ENCODE measurements at places on chromosomes 2 and 18.
A peak's percentile ranks its signal among the peaks of the same experiment; 100 is the strongest.

- H3K27me3 ChIP-seq: no peaks in the 10 kb centered on the region
- no peak overlapping the region for H3K4me3 ChIP-seq
- H3K27ac ChIP-seq: no peak overlapping the region
- no peak for DNase-seq
- no peaks in the 10 kb centered on the region for H3K36me3 ChIP-seq
- no peaks in the 10 kb centered on the region for H3K4me1 ChIP-seq
These were observed 7.5 kb upstream of the RND3 start for GRCh38 chr2:150495001-150495400.

DNA sequence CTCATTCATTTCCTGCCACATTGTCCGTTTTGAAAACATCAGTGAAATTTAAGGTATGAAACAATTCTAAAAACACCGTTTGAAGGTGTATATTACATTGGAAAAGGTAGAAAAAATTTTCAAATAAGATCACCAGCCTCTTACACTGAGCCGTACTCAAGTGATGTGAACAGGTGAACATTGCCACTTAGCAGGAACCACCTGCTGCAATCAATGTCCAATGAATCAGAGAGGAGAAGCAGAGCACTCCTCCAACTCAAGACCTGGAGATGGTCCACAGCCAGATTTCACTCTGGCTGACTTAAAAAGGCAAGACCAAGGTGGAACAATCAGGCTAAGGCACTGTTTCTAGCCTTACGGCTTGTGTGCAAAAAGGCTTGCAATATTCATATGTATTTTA lies 110.3 kb upstream of the TTN start:
- peaks cover 4% of the 10 kb centered on the region for H3K4me1 ChIP-seq
- no peak overlapping the region for H3K4me3 ChIP-seq
- no peak overlapping the region for H3K27ac ChIP-seq
- no peaks in the 10 kb centered on the region for H3K27me3 ChIP-seq
- no peak for DNase-seq

DNA sequence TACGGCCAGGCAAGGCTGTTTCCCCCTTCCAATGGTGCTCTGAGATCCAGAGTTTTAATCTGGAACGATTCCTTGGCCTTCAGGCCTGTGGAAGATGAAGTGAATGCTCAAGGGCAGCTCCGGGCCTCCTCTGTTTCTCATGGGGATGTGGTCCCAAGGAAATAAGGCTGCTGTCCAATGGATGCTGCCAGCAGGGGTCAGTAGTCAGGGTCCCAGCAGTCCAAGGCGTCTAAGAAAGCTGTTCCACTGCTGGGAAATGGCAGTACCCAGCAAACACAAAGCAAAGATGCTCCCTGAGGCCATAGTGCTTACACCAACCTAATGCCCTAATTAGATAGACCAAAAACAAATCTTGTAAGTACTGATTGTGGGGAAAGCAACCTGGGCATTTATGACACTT lies 12.5 kb downstream of the NMS start:
- H3K36me3 ChIP-seq: no peaks in the 10 kb centered on the region
- no peaks in the 10 kb centered on the region for H3K27me3 ChIP-seq
- H3K4me3 ChIP-seq: no peak overlapping the region
- H3K4me1 ChIP-seq: peaks cover 3% of the 10 kb centered on the region

GRCh38 chr18:24875286-24875685 lies 414.8 kb downstream of the HRH4 start:
- H3K4me1 ChIP-seq: peaks cover 5% of the 10 kb centered on the region
- no peaks in the 10 kb centered on the region for H3K36me3 ChIP-seq
- H3K27ac ChIP-seq: no peak overlapping the region
- DNase-seq: no peak
- no peak overlapping the region for H3K4me3 ChIP-seq
- no peaks in the 10 kb centered on the region for H3K27me3 ChIP-seq

GRCh38 chr2:133953524-133953923 lies 300.3 kb upstream of the MGAT5 start:
- H3K36me3 ChIP-seq: no peaks in the 10 kb centered on the region
- 0 out of 2 replicates have a peak, but pooled peaks cover 2% of the 10 kb centered on the region for H3K4me1 ChIP-seq
- no peak overlapping the region for H3K27ac ChIP-seq
- DNase-seq: no peak
- no peaks in the 10 kb centered on the region for H3K27me3 ChIP-seq

- H3K27me3 ChIP-seq: no peaks in the 10 kb centered on the region
- DNase-seq: no peak
- no peak overlapping the region for H3K4me3 ChIP-seq
- peak overlapping the region; percentile 92 for H3K27ac ChIP-seq
- peaks cover 42% of the 10 kb centered on the region for H3K4me1 ChIP-seq
These were observed 585.1 kb downstream of the CNTNAP5 start for GRCh38 chr2:124610141-124610540.

GRCh38 chr2:58971511-58972360 lies 730.6 kb upstream of the FANCL start:
- no peaks in the 10 kb centered on the region for H3K27me3 ChIP-seq
- DNase-seq: no peak
- no peak overlapping the region for H3K4me3 ChIP-seq
- H3K4me1 ChIP-seq: peaks cover 55% of the 10 kb centered on the region
- no peaks in the 10 kb centered on the region for H3K36me3 ChIP-seq

GRCh38 chr18:62844850-62845643 lies 129.7 kb downstream of the PHLPP1 start:
- 0 out of 2 replicates have a peak overlapping the region, but pooled peaks have one; percentile 52 for H3K27ac ChIP-seq
- DNase-seq: no peak
- 0 out of 2 replicates have a peak, but pooled peaks cover 4% of the 10 kb centered on the region for H3K36me3 ChIP-seq
- peaks cover 61% of the 10 kb centered on the region for H3K4me1 ChIP-seq
- no peaks in the 10 kb centered on the region for H3K27me3 ChIP-seq
- no peak overlapping the region for H3K4me3 ChIP-seq

- DNase-seq: no peak
- no peak overlapping the region for H3K4me3 ChIP-seq
- peaks cover 20% of the 10 kb centered on the region for H3K4me1 ChIP-seq
- no peak overlapping the region for H3K27ac ChIP-seq
These were observed 46.1 kb downstream of the TACR1 start for GRCh38 chr2:75153221-75153620.

DNA sequence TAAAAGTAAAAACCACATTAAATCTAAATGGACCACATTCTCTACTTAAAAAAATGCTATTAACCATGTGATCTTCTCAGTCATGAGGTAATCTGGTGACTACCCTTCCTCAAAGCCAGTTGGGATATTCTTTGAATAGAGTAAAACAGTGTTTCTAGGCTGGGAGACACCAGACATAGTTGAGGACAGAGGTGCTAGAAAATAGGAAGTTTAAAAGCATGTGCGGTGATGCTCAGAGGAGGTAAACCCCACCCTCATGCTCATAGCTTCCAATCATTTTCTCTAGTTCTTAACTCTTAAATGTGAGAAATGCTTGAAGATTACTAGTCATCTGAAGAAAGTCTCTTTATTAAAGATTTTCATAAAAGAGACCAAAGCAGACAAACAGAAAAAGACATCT lies 30.7 kb upstream of the ELAC1 start:
- no peaks in the 10 kb centered on the region for H3K27me3 ChIP-seq
- no peak overlapping the region for H3K27ac ChIP-seq
- no peaks in the 10 kb centered on the region for H3K4me1 ChIP-seq
- H3K4me3 ChIP-seq: no peak overlapping the region

DNA sequence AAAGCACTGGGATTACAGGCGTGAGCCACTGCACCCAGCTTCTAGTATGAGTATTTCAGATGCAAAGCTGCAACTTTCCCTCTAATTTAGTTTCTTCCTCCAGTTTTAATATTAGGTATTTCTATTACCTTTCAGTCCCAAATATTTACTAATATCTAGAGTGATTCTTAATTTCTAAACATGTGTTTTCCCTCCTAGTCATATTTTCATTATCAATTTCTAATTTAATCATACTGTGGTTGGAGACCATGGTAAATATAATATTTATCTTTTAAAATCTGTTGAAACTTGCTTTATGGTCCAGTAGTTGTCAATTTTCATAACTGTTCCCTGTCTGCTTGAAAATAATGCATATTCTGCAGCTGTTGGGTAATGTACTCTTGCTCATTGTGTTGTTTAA lies 245.9 kb upstream of the REV1 start:
- no peak overlapping the region for H3K4me3 ChIP-seq
- H3K36me3 ChIP-seq: no peaks in the 10 kb centered on the region
- DNase-seq: no peak
- H3K27ac ChIP-seq: no peak overlapping the region

GRCh38 chr18:76844144-76844543 lies 21.8 kb downstream of the ZNF236 start:
- no peak overlapping the region for H3K27ac ChIP-seq
- peaks cover 19% of the 10 kb centered on the region for H3K4me1 ChIP-seq
- DNase-seq: no peak

DNA sequence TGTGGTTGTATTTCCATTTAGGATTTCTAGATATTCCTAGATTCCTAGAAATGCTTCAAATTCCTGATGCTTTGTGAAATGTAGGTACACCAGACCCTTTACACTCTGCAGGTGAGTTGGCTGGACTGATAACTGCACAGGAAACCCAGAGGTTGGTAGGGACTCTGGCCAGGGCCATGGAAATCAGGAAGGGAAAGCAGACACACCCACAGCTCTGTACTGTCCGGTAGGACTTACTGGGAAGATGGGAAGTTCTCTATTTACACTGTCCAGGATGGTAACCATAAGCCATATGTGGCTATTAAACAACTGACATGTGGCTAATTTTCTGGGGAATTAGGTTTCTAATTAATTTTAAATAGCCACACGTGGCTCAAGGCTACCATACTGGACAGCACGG lies 31.4 kb downstream of the NEMP2 start:
- H3K27me3 ChIP-seq: no peaks in the 10 kb centered on the region
- peaks cover 12% of the 10 kb centered on the region for H3K4me1 ChIP-seq
- DNase-seq: no peak

- H3K36me3 ChIP-seq: no peaks in the 10 kb centered on the region
- no peak overlapping the region for H3K4me3 ChIP-seq
- H3K4me1 ChIP-seq: peaks cover 13% of the 10 kb centered on the region
- no peaks in the 10 kb centered on the region for H3K27me3 ChIP-seq
- H3K27ac ChIP-seq: no peak overlapping the region
- DNase-seq: no peak
These were observed 186.2 kb downstream of the STK39 start for GRCh38 chr2:168060986-168061750.

- DNase-seq: peak; percentile 34
- peaks cover 29% of the 10 kb centered on the region for H3K4me1 ChIP-seq
- no peaks in the 10 kb centered on the region for H3K36me3 ChIP-seq
- H3K27me3 ChIP-seq: peaks cover 35% of the 10 kb centered on the region
These were observed 823 bp downstream of the PARD3B start for GRCh38 chr2:204545861-204546735.

DNA sequence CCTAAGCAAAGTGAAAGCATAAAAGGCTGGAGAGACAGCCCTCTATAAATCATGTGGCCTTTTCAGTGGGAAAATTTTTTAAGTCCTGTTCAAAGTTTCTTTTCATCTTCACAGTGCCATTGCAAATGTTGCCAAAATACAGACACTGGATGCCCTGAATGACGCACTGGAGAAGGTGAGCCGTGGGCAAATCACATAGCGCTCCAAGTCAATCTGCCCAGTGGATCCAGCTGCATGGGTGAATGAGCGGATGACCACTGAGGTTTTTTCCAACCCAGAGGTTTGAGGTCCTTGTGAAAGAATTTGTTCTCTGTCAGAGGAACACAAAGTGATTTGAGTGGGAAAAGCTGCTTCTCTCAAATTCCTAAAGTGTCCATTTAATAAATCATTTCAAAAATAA lies 11.8 kb downstream of the DAPL1 start:
- H3K36me3 ChIP-seq: no peaks in the 10 kb centered on the region
- no peak overlapping the region for H3K4me3 ChIP-seq
- H3K4me1 ChIP-seq: no peaks in the 10 kb centered on the region

GRCh38 chr18:69936191-69936558 lies 11.5 kb downstream of the CD226 start:
- H3K36me3 ChIP-seq: peaks cover 7% of the 10 kb centered on the region
- no peak overlapping the region for H3K27ac ChIP-seq
- peaks cover 7% of the 10 kb centered on the region for H3K4me1 ChIP-seq
- H3K4me3 ChIP-seq: no peak overlapping the region
- H3K27me3 ChIP-seq: no peaks in the 10 kb centered on the region

- peak overlapping the region; percentile 37 for H3K4me3 ChIP-seq
- peaks cover 97% of the 10 kb centered on the region for H3K4me1 ChIP-seq
- DNase-seq: no peak
These were observed 121.2 kb downstream of the TCF4 start for GRCh38 chr18:55466789-55467188.

DNA sequence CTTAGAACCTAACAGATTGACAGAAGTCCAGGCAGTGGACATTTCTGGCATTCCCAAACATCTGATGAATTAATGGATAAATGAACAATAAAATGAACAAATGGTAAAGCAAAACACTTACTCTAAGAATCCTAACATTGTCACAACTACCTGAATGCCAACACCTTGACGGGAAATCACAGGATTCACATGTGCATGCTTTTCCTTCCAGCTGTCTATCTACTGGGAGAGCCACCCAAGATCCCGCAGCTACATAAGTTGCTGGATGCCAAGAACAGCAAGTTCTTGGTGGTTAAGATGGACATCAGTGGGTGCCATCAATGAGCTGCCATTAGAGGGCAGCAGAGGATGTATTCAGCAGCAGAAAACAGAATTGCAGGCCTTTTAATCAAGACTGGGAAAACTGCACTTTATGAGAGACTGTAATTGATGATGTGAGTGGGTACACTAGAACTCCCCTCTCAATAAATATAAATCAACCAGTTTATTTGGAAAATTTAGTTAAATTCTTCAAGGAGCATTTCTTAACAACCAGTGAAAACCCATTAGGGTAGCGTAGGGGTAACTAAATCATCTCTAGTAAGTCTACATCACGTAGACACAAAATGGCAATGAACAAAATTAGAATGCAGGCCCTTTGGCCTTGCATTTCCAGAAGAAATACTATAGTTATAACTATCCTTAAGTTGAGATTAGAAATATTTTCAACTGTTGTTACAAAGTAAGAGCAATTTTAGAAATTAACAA lies 45.6 kb downstream of the SESTD1 start:
- no peaks in the 10 kb centered on the region for H3K27me3 ChIP-seq
- DNase-seq: peak; percentile 70
- H3K36me3 ChIP-seq: peaks cover 15% of the 10 kb centered on the region
- H3K4me1 ChIP-seq: peaks cover 6% of the 10 kb centered on the region

DNA sequence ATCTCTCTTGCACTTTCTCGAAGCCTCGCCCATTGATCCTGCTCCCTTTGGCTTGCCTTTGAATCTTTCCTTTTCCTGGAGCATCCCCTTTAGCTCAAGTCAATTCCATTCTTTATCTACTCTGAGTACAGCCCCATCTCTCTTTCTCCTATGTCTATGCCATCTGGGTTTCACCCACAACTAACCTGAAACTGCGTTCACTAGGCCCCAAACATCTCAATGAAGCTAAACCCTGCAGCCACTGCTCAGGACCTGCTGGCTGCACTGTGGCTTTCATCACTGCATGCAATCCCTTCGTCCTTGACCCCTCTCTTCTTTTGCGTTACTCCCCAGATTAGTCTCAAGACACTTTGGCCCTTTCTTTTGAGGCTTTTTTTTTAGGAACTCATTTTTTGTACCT lies 81.6 kb upstream of the CYRIA start:
- no peak for DNase-seq
- H3K27ac ChIP-seq: no peak overlapping the region
- H3K4me3 ChIP-seq: no peak overlapping the region

DNA sequence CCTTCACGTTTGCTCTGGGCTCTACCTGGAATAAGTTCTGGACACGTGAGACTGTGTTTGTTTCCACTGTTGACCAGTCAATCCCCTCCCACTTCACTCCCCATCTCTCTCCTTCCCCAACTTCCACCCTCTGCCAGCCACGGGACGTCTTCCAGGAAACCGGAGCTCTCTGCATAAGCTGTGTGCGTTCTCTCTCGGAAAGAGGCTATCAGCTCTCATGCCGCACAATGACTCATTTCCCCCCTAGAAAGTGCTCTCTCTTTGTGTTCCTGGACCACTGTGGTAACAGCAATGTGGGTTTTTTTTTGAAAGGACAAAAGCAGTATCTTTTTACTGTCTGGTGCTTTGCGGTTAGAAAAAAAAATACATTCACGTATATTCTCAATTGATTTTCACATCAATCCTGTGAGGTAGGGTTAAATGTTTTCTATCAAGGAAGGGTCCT lies 10.2 kb downstream of the PROKR1 start:
- no peak for DNase-seq
- no peak overlapping the region for H3K4me3 ChIP-seq
- no peak overlapping the region for H3K27ac ChIP-seq
